Central memory CD8-positive, alpha-beta T cell (primary cell): ENCODE measurements at places on chromosomes 5 and 9.

GRCh38 chr5:1101961-1102713 is 9.7 kb downstream of the SLC12A7 start:
- no peak for DNase-seq

- no peak for DNase-seq
Observed at GRCh38 chr9:101427957-101428655, 7.5 kb downstream of the ALDOB start.

DNA sequence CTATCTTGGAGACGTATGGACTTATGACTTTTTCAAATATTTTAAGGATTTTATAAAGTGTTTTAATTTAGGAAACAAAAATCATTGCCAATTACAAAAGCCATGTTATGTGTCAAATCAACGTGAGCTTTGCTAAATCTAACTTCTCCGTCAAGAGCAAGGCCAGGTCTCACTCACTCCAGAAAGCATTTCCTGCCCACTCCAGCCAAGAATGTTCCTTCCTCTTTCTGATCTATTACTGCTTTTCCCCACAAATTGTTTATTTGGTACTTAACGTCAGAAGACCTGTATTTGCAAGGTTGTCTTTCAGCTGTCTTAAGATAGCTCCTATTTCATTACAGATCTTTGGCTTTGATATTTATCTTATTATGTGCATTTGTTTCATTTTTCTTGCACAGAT is 193.5 kb upstream of the HAPLN1 start:
- no peak for DNase-seq

DNA sequence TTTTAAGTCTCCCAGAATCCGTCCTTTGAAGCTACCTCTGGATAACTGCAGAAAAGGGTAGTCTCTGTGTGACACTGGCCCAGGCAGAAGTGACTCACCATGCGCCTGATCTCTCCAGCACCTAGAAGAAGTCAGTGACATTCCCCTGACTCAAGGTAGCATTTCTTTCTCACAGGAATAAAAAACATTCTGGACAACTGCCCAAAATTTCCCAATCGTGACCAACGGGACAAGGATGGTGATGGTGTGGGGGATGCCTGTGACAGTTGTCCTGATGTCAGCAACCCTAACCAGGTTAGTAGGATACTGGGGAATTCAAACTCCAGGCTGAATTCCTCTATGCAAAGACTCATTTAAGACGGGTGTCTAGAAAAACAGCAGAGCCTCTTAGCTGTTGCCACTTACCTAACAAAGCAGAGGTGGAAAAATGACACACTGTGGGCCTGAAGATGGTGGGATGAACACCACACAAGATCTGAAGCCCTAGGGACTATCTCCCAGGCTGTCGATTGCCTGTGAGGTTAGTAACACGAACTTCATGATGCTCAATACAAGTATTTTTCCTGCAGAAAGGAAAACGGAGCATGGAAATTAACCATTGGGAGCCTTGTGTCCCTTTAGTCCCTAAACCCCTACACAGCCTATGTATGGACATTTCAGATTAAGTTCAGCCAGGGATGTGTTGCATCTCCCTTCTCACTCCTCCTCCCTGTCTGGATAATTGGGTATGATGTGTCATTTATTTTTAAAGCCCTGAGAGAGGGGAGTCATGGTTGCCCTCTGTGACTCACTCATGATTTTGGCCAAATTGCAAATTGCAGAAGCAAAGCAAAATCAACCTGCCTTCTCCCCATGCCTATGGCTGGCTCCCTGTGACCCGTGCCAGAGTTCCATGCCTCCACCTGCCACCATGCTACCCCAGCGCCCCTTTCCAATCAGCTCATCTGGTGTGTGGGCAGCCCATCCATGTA is 37.2 kb downstream of the THBS4 start:
- DNase-seq = no peak

DNA sequence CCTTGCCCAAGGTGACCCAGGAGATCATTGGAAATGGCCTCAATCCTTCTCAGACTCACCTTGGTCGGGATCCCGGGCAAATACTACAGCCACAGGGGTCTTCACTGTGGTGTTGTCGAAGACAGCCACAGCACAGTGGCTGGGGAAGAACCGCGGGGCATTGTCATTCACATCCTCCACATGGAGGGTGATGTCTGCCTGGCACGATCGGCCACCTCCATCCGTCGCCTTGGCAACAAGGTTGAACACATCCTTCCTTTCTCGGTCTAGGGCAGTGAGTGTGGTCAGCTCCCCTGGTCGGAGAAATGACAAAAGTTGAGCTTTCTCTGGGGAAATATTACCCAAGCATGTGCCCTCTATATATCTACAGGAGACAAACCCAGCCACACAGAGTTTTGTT is 56.8 kb downstream of the FAT2 start:
- no peak for DNase-seq

DNA sequence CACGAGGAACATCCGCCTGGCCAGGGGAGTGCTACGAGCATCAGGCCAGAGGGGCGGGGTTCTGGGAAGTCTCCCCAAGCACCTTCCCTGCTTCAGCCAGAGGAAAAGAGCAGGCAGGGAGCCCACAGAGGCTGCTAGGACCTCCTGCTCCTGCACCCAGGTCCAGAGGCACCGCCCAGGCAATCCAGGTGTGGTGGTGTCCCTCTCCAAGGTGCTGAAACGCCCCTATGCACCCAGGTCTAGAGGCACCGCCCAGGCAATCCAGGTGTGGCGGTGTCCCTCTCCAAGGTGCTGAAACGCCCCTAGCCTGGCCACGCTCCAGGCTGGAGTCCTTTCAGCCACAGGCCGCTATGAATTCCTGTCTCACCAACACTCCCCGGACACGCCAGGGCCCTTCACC is 10.7 kb upstream of the UBAC1 start:
- DNase-seq = no peak

GRCh38 chr9:94822273-94822672 is 95.8 kb downstream of the AOPEP start:
- no peak for DNase-seq

DNA sequence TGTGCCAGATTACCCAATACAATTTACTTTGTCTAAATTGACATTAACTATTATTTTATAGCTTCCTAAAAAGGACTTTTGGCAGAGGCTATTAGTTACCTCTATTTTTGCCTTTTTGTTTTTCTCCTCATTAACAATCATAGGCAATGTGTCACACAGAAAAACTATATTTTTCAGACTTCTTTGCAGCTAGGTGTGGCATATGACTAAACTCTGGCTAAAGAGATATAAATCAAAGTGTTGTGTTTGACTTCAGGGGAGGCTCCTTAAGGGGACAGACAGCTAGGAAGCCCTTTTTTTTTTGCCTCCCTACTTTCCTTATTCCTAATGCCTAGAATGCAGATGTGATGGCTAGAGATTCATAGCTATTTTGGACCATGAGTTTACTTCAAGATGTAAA is 19.7 kb upstream of the GCNT4 start:
- no peak for DNase-seq
